ENCODE measurements at places on chromosomes 3 and 15.

- DNase-seq: peak; percentile 50
Observed at GRCh38 chr15:57861034-57861638, 154.6 kb downstream of the POLR2M start.

DNA sequence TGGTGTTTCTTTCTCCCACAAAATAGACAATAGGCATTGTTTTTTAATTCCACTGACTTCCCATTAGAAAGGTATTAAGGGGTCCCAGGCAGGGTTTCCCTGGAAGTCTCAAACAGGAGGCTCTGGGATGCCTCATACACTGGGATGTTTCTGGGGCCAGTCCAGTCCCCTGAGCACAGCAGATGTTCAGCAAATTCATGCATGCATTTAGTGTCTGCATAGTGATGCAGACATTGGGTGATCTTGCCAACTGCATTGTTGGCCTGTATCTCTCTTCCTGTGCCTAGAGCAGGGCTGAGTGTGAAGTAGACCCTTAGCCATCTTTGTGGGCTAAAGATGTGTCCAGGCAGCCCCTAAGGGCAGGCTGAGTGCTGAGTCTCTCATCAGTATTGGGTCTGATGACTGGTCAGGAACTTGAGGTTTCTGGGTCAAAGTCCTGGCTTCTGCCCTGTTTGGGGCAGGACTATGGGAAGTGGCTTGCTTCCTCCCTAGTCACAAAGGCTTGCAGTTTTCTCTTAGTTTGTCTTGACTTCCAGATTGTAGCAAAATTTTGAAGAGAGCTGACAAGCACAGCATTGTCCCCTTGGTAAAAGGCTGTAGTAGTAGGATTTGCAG is 56.5 kb downstream of the BSN start:
- no peak for DNase-seq

DNA sequence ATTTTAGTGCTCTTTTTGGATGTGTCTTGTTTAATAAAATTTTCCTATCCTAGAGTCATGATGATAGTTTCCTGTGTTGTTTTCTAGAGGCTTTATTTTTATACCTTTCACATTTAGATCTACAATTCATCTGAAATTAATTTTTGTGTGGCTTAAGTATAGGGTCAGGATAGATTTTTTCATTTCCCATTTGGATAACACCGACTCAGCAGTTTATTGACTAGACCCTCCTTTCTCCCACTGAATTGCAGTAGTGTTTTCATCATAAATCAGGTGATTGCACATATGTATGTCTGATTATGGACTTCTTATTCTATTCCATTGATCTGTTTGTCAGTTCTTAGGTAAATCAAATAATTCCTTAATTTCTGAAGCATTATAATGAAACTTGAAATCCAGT is 10.4 kb downstream of the PRR23A start:
- no peak for DNase-seq

- DNase-seq: no peak
Observed at GRCh38 chr15:39640665-39641064, 59.8 kb downstream of the THBS1 start.

GRCh38 chr15:93452537-93453211 is 363.7 kb upstream of the RGMA start:
- DNase-seq: no peak
